ENCODE measurements at places on chromosomes 4 and X.

DNA sequence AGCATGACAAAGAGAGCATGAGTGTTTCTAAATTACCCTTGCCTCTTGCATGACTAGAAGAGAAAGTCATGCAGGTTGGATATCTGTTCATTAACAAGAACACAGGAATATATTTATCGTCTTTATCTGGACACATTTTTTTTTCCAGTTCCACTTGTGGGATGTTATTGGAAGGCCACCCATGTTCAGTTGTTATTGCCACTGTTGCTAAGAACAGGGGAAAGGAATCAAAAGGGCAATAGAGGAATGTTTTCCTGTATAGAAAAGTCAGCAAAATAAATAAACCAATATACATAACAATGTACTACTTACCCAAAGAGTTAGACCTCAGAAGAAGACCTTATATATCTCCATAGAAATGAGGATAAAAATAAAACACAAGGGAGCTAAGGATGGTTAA lies 270.1 kb downstream of the QDPR start:
- no peak for DNase-seq

DNA sequence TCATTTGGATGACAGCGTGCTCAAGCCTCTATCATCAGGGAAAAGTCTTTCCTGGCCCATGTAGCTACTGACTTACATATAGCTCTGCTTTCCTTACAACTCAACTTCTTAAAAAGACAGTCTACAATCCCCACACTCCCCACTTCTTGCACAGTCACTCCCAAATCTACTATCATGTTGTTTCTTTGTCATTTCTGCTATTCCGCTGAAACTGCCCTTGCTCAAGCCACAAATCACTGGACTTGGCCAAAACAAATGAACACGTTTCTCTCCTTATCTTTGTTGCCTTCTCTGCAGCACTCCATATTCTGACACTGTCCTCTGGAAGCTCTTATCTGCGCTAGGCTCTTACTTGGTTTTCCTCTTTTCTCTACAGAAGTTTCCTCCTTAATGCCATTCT lies 28.2 kb downstream of the GPRIN3 start:
- no peak for DNase-seq

- DNase-seq, result no peak
Measured at GRCh38 chr4:6345096-6345830, 75.6 kb downstream of the WFS1 start.

DNA sequence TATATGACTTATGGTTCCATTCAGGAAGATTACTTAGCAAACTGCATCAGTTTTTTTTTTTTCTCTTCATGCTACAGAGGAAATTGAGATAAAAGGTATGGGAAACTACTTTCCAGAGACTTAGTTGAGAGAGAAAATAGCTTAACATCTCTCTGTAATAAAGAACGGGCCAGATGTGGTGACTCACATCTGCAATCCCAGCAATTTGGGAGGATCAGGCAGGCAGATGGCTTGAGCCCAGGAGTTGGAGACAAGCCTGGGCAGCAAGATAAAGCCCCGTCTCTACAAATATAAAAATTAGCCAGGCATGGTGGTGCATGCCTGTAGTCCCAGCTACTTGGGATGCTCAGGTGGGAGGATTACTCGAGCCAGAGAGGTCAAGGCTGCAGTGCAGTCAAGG lies 271.2 kb upstream of the TENM3 start:
- no peak for DNase-seq

DNA sequence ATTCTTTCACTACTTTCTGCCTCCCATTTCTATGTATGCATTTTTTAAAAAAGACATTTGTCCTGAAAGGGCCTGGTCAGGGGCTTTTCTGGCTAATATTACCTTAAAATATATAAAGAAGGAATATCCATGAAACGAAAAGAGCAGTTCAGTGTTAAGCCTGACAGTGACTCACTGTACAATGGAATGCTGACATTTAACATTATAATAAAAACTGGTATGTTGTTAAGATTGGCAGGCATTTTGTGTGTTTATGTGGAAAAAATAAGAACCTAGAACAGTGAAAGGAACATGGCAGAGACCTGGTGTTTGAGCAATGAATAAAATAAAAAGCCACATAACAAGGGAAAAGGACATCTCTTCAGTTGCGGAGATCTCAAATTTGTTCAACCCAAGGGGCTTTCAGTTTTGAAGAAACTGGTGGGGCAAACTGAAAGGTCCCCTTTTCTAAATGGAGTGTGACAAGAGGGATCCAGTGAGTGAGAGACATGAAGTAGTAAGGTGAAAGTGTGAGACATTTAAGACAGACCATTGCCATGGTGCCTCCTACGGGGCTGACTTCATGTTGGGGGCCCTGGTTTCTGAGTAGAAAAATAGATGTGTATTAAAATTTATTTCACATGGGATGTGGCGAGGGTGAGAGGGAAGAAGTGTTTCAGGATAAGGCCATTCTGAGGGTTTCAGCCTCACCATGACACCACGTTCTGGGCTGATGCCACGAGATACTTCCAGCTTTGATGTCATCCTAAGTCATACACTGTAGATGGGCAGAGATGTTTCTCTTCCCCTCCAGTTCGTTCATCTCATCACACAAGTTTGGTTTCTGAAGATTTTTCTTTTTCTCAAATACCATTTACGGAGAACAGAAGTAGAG lies 324.9 kb downstream of the PPP3CA start:
- DNase-seq, result no peak

DNA sequence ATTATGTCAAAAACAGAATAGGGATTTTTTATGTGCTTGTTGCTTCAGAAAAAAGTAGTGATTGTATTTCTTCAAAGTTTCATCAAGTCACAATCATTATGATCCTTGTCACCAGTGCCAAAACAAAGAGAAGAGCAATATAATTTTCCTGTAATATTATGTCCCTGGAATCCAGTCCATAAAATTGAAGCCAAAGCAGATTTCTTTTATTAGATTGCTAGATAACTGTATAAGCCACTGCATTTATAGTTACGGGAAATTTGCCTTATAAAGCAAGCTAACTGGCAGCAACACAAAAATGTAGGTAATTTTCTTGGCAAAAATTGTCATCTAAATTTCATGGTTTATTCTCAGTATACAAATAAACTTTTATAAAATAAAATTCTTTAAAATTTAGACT lies 296.1 kb upstream of the ANKRD50 start:
- no peak for DNase-seq

- DNase-seq, result no peak
Measured at GRCh38 chrX:136768469-136769084, 12.2 kb downstream of the ARHGEF6 start.

DNA sequence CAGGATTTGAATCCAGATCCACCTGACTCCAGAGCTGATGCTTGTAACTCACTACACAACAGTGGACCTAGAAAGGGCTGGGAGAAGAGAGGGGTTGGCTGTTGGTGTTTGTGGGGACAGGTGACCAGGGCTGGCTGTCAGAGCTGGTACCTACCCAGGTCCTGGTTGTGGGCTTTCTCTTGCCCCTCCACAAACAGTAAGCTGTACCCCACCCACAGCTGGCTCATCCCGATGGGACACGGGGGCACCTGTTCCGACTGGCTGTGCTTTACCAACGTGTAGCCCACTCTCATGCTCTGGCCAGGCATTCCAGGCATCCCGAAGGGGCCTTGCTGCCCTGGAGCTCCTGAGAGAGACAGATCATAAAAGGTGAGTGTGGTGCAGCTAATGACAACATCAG lies 68.7 kb downstream of the ATG4A start:
- DNase-seq, result no peak

GRCh38 chr4:80134936-80135701 lies 62.1 kb upstream of the ANTXR2 start:
- DNase-seq, result no peak

DNA sequence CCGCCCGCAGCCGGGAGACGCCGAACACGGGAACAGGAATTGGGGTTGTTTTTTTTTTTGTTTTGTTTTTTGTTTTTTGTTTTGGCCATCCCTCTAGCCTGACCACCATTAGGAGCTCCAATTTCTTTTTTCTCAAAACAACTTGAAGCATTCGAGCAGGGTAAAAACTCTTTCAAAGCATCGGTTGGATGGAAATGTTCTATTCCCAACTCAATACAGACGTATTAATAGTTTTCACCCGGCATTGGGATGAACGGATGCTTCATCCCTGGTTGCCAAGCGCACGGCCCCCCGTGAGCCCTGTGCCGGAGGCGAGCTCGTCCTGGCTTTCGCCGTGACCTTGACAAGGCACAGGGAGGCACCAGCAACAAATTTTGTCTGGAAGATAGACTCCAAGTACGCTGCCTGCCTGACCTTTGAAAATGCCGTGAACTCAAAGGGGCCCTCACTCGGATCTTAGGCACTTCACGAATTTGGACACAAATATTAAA lies 352 bp upstream of the MAP3K15 start:
- no peak for DNase-seq

DNA sequence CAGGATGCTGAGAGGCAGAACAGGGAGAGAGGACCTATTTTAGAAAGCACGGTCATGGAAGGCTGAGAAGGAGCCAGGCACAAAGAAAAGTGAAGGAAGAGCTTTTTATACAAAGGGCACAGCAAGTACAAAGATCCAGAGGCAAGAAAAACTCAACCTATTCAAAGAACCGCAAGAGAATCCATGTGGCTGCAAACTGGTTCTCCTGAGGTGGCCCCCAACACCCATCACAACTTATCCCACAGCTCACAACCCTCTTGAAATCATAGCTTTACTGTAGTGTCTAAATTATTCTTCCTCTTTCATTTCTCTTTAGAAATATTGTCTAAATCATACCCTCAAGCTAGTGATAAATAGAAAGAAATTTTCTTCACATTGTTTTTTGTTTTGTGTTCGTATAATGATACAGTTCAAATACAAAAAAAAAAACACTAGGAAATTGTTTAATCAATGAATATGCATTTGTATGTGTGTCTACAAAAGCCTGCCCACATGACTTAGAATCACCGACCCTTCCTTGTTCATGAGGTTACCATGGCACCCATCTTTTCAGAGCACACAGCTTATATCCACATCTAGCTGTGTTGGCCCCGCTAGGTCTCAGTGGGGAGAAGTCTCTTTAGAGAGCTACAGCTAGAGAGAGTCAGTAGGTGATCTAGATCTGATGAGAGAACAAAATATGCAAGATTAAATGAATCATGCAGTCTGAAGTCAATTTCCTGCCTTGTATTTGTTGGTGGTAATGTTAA lies 126.9 kb upstream of the DCLK2 start:
- DNase-seq, result no peak

GRCh38 chrX:120725874-120726273 lies 96.0 kb upstream of the C1GALT1C1 start:
- DNase-seq, result no peak

DNA sequence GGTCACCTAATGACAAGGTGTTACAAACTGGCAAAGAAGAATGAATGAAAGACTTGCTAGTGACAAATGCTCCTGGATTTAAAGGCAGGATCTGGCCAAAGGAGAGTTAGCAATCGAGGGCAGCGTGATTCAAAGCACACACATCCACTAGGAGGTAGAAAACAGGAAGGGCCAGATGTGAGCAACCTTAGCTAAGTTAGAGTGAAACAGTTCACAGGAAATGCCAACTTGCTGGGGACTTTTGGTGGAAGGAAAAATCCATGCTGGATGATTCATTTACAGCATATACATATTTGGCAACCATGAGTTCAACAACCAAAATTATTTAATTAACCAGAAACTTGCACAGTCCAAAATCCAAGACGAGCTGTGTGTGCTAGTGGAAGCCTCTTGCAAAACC lies 276.9 kb downstream of the PTTG2 start:
- DNase-seq, result no peak

- no peak for DNase-seq
Measured at GRCh38 chr4:88442689-88443191, 14.2 kb upstream of the HERC5 start.

GRCh38 chr4:140108713-140109230 lies 45.2 kb downstream of the MAML3 start:
- no peak for DNase-seq

GRCh38 chr4:114116861-114117260 lies 137.4 kb upstream of the ARSJ start:
- peak; percentile 0 for DNase-seq

DNA sequence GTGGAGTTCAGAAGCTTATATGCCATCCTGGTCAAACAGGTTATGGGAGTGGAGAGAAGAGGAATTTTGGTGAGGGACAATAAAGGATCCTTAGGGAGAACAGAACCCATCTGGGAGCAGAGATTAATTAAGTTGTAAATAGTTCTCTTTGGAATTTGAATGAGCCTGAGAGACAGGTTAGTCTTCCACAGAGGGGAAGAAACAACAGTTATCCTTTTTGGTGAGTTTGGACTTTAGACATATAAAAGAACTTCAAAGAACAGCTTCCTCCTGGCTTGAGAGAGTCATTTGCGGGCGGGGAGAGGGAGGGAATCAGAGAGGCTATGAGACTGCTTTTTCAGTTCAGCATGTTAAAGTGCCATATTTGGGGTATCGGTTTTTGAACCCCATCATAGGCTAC lies 793.3 kb upstream of the MAGEB2 start:
- DNase-seq, result no peak

DNA sequence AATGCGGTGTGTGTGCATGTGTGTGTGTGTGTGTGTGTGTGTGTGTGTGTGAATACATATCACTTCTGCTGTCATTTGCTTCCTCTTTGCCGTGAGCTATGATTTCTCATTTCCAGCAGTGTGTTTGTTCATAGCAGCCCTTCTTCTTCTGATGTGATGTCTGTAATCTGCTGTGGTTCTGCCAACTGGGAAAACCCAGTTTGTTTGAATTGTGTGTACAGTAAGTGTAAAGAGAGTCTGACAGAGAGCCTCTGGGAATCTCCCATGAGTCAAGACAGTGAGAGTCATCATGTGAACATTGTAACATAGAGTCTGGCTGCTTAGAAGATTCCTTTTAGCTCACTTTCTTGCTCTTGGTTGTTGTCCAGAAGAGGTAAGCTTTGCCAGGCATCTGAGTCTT lies 8.4 kb upstream of the NWD2 start:
- DNase-seq, result no peak

- DNase-seq, result no peak
Measured at GRCh38 chrX:45428831-45429230, 228.2 kb upstream of the DIPK2B start.

- no peak for DNase-seq
Measured at GRCh38 chr4:138892483-138893407, 122.8 kb upstream of the NOCT start.

- no peak for DNase-seq
Measured at GRCh38 chr4:150063128-150063527, 15.1 kb upstream of the DCLK2 start.

GRCh38 chrX:77788050-77788449 lies 2.0 kb upstream of the ATRX start:
- no peak for DNase-seq

GRCh38 chrX:69015156-69015555 lies 150.1 kb downstream of the PJA1 start:
- DNase-seq, result no peak

GRCh38 chrX:42704454-42704853 lies 73.5 kb downstream of the PPP1R2C start:
- no peak for DNase-seq

GRCh38 chr4:151957153-151957552 lies 196.3 kb upstream of the GATB start:
- DNase-seq, result no peak

DNA sequence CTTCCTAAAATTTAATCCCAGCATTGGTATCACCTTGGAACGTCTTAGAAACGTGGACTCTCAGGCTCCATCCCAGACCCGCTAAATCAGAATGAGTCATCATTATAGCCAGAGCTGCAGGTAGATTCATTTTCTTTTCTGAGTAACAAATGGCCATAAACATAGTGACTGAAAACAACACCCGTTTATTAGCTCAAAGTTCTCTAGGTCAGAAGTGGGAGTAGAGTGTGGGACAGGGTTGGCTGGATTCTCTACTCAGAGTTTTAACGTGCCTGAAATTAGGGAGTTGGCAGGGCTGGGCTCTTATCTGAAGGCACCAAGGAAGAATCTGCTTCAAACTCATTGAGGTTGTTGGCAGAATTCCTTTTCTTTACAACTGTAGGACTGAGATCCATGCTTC lies 101.8 kb upstream of the C1QTNF7 start:
- DNase-seq, result no peak
